ENCODE measurements at places on chromosomes 1 and 21.

DNA sequence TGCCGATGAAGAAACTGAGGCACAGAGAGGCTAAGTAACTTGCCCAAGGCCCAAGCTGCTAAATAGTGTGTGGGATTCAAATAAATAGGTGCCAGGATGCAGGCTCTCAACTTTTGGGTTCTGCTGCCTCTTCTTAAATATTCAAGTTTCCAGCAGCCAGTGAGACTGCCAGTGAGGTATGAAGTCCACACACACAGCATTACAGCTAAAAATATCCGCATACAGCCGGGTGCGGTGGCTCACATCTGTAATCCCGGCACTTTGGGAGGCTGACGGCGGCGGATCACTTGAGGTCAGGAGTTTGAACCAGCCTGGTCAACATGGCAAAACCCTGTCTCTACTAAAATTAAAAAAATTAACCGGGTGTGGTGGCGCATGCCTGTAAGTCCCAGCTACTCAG, 78.4 kb upstream of the DIRAS3 start:
- no peak for DNase-seq

- DNase-seq: no peak
These were observed 6.5 kb upstream of the PDXK start for GRCh38 chr21:43712268-43712942.

- no peak for DNase-seq
These were observed 109.5 kb upstream of the SIM2 start for GRCh38 chr21:36589352-36589971.

GRCh38 chr1:31800674-31800967, 15.2 kb downstream of the SPOCD1 start:
- no peak for DNase-seq

- no peak for DNase-seq
These were observed 65.7 kb upstream of the FCGR2A start for GRCh38 chr1:161439280-161440232.

GRCh38 chr1:157113106-157113505, 13.5 kb upstream of the ETV3L start:
- DNase-seq: no peak

GRCh38 chr1:14222086-14222485, 376.4 kb upstream of the KAZN start:
- no peak for DNase-seq

DNA sequence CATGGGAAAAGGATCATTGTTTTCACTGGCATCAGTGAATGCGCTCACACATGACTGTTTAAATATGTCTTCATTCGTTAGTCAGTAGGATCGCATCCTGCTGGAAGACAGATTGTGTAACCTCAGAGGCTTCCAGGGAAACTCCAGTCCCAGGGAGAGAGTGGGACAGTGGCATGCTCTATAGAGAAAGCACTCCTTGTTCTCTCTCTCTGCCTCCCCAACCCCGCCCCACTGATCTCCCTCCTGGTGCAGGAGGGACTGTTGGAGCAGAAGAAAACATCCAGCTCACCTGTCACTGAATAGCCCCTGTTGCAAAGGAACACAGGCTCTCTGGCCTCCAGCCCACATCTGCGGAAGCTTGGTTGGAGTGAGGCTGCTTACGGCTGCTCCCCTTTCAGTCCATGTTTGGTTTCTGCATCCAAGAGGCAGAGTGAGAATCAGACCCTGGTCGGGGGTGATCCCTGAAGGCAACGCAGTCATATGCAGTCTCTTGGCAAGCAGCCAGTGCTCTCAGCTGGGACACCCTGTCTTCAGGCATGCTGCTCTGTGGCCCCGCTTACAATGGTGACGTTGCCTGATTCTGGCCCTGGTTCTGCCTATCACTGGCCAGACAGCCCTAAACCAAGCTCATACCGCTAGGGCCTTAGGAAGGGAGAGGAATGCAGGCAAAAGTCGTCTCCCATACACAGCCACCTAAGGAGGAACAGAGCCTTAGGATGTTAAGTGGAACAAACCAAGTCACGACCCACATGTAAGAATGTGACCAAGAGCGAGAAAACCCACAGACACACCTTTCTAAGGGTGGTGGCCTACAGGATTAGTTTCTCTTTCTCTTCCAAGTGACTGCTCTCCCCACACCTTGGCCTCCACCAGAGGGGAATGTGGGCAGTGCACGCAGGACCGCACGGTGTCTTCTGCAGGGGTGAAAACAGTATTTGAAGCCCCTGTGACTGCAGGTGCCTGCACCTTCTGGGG, 39.7 kb downstream of the BACE2 start:
- no peak for DNase-seq

DNA sequence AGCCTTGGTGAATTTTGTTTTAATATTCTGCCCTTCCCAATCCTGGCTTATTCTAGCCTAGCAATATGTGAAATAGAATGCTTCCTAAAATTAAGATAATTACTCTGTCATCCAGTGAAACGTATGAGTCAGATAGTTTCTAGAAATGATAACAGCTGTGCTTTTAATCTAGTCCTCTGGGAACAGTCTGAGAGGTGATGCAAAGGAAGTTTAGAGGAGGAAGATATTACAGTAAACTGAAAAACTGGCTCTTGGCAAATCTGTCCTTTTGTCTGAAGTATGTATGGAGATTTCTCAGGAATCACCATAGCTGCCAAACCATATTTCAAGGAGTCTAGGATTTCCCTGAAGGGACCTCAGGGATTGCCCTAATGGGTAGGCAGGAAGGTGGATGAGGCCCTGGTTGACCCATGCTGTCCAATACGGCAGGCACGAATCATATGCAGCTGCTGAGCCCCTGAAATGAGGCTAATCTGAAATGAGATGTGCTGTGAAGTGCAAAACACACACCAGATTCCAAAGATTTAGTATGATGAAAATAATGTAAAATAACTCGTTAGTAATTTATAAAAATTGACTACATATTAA, 70.8 kb upstream of the LBR start:
- DNase-seq: no peak

DNA sequence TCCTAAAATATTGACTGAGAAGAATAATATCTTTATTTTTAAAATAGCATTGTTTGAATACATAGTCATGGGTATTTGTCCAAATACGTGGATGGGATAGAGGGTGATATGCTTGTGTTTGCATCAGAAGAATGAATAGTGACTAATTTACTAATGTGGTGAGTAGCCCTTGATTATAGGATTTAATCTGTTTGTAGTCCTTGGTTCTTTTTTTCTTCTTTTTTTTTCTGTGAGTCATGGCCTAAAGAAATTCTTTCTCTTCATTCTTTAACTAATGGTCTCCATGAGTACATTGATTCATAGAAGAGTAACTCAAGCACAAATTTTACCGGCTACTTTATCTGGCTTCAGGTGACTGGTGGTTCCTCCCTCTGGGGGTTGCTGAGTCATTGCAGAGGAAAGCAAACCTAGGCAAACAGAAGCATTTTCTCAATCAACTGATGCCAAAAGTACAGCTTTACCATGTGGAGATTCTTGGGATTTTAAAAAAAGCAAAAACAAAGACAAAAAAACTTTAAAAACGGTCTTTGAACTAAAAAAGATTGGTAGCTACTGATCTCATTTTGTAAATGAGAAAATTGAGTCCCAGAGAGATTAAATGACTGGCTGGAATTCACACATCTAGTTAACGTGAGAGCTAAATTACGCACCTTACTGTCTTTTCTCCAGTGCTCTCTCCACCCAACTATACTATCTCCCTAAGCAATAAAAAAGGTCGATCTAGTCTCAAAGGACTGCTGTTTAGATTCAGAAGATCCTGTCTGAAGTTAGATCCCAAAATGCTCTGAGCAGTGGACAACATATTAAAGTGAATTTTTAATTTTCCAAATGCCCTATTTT, 40.5 kb downstream of the AK5 start:
- no peak for DNase-seq

DNA sequence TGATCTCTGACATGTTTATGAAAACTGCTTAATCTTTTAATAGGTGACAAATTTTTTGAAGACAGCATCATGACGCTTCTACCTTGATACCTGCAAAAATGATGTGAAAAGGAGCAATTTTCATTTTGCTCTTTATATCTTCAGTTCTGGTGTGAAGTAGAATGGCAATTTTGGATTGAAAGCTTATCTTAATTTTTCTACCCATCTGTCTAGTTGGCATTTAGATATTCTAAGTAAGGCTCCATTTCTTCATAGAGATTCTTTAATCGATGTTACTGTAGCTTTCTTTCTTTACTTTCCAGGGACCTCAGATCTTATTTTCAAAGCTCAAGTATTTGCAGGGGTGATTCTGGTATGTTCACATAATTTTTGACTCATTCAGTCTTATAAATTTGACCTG, 32.3 kb upstream of the GPR52 start:
- DNase-seq: no peak

DNA sequence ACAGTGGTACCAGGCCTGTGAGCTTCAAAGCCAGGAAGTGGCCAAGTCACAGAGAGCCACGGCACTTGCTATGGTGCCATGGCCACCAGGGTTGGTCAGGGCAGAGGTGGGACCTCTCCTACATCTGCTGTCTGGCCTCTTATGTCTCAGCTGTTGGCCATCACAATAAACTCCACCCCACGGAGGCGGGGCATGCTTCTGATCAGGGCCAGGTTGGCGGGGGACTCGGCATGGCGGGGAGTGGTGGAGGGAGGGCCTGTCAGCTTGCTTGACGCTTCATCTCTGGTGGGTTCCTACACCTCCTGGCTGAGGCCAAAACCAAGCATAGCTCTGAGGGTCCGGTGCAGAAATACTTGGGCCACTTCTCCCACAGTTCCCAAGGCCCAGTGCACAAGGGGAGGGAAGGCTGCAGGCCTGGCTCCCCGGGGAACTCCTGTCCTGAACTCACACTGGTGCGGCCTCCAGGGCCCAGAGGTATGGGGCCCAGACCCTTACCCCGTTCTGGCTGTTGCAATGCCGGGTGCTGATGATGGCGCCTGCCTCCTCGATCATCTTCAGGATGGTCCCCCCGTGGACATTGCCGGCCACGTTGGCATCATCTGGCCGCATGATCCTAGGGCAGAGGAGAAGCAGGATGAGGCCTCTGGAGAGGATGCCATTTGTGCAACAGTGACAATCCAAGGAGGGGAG, 44.2 kb downstream of the ACOT7 start:
- no peak for DNase-seq

DNA sequence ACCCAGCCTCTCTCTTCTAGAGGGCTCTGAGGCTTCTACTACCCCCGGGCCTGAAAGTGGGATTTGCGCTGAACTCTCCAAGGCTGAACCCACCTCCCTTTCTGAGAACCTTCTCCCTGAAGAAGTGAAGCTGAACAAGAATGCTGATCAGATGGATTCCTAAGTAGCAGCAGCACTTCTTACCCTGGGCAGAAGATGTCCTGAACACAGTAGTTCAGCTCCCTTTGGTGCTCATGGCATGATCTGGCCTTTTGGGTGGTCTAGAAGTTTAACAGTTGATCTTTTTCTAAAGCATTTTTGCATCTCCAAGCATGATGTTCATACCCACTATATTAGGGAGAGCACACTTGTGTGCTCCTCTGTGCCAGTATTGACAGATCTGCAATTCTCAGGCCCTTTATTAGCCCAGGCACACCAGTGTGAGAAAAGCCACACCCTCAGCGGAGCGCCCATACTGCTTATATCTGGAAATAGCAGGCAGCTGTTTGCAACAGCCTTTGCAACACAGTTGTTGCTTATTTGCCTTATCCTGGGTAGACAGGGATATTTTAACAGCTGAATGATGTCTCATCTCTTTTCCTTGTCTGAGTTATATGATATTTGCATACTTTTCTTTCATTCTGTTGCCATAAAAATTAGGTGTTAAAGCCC, 34.2 kb downstream of the CNN3 start:
- no peak for DNase-seq

- DNase-seq: no peak
These were observed 187.0 kb downstream of the GPATCH2 start for GRCh38 chr1:217443845-217444244.

DNA sequence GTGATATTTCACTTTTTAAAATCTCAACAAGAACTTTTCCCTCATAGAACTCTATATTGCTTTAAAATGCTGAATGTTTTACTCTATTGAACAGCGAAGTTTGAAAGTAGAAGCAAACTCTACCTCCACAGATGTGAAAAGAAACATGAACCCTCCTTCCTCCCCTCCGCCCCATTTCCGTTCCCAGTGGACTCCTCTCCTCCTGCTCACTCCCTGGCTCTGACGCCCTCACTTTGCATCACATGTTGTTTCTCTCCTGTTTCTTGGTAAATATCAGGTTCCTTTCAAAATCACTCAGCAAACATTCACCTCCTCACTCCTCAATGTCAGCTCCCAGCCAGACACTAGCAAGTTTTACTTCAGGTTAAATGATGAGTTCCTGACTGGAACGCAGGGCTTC, 34.6 kb downstream of the KCNH1 start:
- no peak for DNase-seq

DNA sequence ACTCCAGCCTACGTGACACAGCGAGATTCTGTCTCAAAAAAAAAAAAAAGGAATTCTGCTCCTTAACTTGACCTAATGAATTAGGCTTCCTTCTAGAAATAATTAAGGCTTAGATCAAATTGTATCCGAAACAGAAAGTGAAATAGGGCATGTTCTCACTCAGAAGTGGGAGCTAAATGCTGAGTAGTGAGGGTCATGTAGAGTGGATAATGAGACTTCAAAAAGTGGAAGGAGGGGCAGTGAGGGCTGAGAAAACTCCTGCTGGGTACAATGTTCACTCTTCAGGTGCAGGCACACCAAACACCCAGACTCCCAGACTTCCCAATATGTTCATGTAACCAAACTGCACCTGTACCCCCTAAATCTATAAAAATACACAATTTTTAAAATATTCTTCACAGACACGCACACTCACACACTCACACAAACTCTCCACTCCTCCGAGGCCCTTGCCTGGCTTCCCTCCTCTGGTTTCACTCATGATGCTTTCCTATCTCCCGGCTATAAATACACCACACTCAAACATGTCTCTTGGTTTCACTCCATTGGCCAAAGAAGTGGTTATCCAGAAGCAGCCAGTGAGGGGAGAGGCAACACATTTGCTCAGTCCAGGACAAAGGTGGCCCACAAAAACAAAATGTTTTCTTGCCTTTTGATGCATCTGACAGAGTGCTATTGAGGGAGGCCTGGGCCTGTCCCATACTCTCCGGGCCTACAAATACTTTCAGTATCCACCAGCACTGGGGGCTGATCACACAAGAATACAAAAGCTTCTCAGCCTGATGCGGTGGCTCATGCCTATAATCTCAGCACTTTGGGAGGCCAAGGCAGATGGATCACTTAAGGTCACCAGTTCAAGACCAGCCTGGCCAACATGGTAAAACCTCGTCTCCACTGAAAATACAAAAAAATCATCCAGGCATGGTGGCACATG, 249.2 kb downstream of the TOMM20 start:
- DNase-seq: no peak

DNA sequence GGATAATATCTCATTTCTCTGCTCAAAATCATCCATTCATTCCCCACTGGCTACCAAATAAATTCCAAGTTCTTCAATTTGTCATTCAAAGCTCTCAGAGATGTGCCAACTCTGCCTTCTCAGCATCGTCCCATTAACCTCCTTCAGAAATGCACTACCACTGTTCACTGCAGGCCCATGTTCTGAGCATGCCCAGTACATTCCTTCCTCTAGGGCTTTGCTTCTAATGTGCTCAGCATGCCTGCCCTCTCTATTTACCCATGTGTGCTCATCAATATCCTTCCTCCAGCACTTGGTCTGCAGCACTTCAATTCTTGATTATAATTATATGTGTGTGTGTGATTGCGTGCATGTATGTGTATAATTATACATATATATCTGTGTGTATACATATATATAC, 36.1 kb upstream of the RGS8 start:
- no peak for DNase-seq

Measured in activated effector memory CD4-positive, alpha-beta T cell treated with Interleukin-2 at 50 U/mL for 16 hours (primary cell).